ENCODE measurements at places on chromosomes 4 and X.

GRCh38 chrX:1860936-1861594 lies 246.2 kb downstream of the ASMT start:
- DNase-seq, result no peak

- no peak for DNase-seq
These were observed 546.0 kb downstream of the BCOR start for GRCh38 chrX:39551762-39552161.

DNA sequence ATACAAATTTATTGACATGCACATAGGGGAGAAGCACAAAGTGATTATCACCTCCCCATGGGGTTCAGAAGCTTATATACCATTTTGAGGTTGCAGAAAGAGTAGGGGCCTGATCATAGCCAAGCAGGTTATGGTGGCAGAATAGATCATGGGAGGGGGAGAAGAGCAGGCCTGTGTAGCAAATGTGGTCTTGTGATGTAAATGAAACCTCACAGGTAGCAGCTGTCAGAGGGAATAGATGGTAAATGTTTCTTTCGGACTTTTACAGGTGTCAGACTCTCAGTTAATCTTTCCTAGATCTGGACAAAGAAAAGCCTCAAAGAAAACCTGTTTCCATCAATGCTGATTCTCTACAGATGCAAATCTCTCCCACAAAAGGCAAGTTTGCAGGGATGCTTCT lies 84.4 kb downstream of the CFAP299 start:
- DNase-seq, result no peak

GRCh38 chr4:90099812-90100211 lies 27.4 kb upstream of the CCSER1 start:
- no peak for DNase-seq

DNA sequence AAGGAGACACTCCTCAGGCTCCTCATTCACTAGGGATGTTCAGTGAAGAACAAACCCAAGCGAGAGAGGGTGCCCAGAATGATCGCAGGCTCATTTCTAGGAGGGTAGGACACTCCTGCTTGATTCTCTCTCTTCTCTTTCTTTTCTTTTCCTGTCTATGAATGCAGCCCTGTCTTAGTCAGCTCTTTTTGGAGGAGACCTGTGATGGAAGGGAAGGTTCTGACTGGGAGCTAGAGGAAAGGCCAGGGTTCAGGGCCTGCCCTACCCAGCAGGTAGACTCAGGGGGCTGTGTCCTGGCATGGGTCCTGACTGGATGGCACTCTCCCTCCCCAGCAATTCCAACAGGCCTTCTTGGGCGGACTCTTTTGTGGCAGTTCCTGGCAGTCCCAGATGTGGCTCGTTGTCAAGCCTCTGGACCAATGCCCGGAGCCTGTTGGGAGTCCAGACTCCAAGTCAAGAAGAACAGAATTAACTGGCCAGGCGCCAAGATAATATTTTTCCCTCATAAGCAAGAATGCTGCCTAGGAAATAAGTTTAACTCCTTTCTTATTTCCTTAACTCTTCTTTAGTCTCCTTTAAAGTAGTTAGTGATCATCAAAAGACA lies 139.4 kb upstream of the SCML1 start:
- no peak for DNase-seq

GRCh38 chrX:6683353-6683752 lies 148.4 kb upstream of the VCX3A start:
- DNase-seq, result no peak

DNA sequence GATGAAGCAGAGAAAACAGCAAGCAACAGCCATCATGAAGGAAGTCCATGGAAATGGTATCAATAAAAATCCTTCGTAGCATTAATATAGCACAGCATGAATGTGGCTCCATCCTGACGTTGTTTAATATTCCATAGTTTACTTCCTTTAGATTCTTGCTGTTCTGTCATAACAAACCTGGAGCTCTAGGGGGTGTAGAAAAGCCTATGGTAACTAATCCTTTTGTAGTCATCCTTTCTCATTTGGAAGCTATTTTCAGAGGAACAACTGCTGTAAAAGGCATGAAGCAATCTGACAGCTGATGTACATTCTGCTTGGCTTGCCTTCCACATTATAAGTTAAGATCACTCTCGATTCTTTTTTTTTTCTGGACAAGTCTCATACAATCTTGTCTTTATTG lies 914 bp downstream of the MYOZ2 start:
- no peak for DNase-seq

GRCh38 chrX:20382518-20383297 lies 116.0 kb upstream of the RPS6KA3 start:
- no peak for DNase-seq

GRCh38 chr4:178280362-178280761 lies 838.1 kb upstream of the AGA start:
- DNase-seq, result no peak

All from GM04504 (cell line).